ENCODE measurements at places on chromosomes 12 and 14.

GRCh38 chr14:88305528-88306322 is 17.3 kb downstream of the KCNK10 start:
- no peak for DNase-seq

DNA sequence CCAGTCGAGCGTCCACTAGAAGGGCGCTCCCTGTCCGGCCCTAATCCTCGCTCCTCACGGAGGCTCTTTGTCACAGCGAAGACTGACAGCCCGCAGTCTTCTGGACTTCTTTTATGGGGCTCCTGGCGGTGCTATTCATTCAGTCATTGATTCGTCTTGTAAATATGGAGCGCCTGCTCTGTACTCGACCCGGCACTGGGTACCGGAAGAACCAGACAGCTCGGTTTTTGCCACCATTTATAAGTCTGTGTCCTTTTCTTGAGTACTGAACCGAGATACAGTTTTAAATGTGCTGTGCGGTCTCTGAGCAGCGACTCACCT is 570 bp downstream of the DMAC2L start:
- no peak for DNase-seq

DNA sequence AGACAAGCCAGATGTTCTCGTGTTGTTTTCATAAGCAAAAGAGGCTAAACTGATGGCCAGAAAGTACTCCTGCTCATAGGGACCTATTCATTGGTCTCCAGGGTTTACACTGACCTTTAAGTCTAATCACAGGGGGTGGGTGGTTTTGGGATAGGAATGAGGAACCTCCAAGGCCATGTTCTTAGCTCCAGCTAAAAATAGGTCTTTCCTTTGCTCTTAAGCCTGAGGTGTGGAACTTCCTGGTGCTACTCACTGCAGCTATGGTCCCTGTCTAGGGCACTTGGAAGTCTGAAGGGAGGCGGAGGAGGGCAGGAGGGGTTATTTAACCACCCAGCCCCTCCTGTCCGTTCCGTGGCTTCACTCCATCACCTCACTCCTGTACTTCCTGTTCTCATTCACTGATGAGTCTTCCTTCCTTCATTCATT is 18.6 kb downstream of the GPRC5A start:
- DNase-seq: no peak

DNA sequence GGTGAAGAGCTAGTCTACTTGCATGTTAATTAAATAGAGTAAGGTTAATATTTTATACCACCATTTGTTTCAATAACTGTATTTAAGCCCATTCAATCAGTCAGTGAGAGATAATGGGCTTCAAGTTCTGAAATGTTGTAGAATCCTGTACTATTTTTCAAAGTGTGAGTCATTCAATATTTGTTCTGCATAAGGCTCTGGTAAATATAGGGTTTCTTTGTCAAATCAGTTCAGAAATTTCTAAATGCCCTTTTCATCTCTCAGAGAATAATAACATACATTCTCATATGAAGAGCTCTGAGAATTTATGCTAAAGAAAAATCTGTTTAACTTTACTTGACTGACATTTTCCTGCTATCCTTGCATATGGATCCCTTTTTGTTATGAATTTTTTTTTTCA is 493.3 kb downstream of the TMTC2 start:
- DNase-seq: no peak

DNA sequence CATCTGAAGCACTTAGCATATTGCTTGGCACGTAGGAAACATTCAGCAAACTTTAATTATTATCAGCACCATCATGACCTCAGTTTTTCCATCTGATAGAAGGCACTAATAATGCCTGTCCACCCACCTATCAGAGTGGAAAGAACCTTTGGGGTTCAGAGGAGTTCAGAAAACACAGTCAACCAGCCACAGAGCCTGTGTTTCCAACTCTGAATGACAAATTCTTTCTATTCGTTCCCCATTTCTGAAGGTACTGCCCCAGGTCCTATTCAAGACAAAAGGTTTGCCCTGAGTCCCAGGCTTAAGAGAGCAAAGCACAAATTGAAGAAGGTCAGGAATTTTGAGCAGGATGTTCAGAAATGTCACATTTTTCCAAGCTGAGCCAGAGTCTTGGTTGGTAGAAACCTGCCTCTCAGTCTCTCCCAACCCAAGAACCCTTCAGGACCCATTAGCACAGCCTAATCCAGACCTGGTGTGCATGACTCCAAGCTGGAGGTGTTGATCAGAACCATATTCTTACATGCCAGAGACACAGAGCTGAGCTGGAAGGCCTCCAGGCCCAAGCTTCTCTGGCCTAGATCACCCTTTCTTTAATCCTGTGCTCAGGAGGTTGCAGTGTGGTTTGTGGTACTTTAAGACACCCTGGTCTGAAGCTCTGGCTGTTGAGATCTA is 114.4 kb downstream of the TBX5 start:
- DNase-seq: no peak

- DNase-seq: no peak
Measured at GRCh38 chr12:13727707-13728195, 253.7 kb downstream of the GRIN2B start.

- no peak for DNase-seq
Measured at GRCh38 chr12:80053051-80053790, 46.1 kb upstream of the OTOGL start.

DNA sequence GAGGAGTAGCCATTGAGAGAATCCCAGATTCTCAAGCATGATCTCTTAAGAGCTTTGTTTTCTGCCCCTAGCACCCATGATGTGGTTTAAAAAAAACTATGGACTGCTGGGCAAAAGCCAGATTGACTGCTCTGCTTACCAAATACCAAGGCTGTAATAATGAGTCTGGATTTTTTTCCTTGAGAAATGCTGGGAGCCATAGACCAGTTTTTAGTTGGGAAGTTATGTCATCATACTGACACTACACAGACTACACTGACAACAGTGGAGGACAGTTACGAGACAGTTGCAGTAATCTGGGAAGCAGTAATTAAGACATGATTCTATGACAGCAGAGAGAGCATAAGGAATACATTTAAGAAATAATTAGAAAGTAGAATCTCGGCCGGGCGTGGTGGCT is 35.8 kb downstream of the SPATA7 start:
- no peak for DNase-seq

- no peak for DNase-seq
Measured at GRCh38 chr14:72864712-72865365, 29.1 kb downstream of the DPF3 start.

DNA sequence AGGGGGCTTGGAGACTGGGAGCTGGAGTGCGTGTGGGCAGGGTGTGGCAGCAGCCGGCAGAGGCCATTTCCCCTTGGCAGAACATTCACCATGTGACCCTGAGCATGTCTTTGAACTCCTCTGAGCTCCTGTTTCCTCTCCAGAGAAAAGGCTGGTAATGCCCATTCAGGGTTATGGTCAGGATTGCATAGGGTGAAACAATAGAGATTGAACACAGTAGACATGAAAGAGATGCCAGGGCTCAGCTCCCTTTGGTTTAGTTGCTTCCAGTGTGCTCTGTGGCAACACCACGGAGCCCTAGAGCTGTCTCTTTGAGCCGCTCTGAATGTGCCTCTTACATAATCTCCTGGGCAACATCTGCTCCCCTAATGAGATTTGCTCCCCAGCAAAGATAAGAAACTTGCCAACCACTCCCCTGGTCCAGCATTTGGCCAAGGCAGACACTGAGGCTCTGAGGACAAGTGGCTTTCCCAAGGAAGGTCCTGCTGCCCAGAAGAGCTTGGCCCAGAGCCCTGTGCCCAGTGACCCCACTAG is 4.6 kb downstream of the IFI27 start:
- no peak for DNase-seq

DNA sequence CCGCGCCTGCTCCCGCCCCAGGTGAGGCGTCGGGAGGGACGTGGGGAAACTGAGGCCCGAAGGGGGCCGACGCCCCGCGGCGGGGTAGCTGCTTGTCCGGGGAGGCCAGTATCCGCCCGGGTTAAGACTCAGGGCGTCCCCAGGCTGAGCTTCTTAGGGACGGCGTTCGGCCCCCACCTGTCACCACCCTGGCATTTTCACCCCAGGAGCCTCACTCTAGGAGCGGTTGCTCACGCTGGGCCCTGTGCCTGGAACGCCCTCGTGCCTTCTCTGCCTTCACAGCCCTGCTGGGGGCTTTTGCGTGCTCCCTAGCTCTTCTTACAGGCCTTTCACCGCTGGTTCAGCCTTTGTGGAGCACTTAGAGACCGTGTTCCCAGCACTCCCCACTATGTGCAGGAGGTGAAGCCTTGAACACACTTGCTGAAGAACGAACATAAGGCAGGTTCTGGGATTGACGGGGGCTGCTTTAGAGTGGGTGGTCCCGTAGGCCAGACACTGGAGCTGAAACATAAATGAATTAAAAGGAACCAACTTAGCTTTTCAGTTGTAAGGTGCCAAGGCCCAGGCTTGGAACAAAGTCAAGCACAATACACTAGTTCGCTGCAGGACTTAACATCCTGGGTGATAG is 601 bp downstream of the ZNF839 start:
- DNase-seq: no peak

DNA sequence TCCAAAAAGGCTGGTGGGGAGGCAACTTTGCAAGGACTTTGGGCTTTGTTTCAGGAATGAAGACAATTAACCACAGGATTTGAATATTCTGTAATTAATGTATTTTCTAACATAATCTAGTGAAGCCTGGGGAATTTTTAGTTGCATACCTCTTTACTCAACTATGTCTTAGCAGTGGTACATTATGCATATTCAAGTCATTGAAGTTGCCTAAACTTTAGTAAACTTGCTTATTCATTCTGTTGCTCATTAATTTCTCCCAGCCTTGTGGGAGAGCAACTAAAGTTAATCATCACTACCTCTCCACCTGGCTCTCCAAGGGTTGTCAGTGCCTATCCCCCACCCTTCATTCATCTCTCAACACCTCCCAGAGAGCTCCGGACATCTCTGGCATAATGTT is 54.2 kb downstream of the IFNG-AS1 start:
- DNase-seq: no peak

- DNase-seq: no peak
Measured at GRCh38 chr14:36238666-36239363, 62.3 kb upstream of the PTCSC3 start.

- no peak for DNase-seq
Measured at GRCh38 chr12:11524446-11524845, 125.0 kb upstream of the ETV6 start.

- DNase-seq: no peak
Measured at GRCh38 chr14:20194101-20194500, 3.4 kb downstream of the OR11G2 start.

GRCh38 chr14:46581036-46581671 is 70.4 kb downstream of the RPL10L start:
- DNase-seq: no peak

- no peak for DNase-seq
Measured at GRCh38 chr14:21308132-21308478, 28.2 kb downstream of the RPGRIP1 start.

DNA sequence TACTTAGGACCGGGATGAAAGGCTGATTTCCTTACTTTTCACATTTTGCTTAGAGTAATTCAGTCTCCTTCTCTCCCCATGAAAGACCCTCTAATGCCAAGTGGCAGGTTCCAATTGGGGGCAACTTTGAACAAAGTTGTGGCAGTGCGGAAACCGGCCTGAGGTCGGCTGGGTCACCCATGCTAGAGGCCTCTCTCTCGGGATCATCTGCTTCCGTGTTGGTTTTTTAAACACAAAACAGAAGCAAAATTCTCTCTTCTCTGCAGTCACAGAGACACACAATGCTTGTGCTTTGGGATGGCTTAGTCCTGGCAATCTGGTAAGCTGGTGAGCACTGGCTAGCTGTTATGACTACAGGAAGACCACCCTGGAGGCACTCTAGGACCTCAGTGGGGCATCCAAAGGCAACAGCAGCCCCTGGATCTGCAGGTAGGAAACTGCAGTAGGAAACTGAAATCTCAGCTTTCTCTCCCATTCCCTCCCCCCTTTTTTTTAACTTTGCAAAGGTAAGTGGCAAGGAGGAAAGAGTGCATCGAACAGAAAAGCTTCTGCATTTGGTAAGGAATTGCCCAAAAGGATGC is 102.1 kb downstream of the BCL11B start:
- no peak for DNase-seq

DNA sequence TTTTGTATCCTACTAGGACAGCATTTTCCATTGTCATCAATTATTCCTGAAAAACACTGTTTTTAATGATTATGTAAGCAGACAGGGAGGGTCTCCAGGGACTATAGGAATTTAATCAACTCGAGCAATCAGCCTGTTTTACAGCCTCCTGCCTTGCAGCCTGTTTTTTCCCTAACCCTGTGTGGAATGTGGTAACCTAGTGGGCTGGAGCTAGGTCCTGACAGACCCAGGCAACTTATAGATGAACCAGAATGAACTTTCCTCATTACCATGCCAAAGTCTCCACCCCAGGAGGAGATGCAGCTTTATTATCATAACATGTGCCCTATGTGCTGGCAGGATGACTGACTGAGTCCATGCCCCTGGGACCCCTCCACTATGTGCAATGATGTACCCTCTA is 375.1 kb downstream of the BMP4 start:
- DNase-seq: no peak

DNA sequence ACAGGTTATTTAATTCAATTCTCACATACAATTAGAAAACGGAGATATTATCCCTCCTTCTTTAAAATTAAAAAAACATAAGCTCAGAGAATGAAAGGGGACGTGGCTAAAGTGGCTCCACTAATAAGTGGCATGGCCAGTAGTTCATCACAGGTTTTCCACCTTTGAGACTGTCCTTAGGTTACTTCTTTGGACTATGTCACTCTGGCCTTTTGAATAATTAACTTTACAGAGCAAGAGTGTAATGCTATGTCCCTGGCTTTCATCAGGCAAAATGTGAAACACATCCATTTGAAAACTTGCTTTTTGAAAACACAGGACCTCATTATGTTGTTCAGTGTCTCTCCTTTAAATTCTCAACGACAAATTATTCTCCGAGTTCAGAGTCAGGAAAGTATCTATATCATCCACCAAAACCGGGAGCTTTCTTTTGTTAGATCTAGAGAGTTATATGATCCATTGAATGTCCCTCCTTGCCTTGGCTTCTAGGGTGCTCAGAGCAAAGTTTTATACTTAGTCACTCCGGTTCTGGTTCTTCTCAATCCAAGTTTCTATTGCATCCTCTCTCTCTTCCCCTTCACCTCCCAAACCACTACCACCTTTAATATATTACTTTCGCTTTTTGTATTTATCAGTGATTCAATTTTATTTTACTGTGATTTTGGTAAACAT is 43.0 kb upstream of the BTG1 start:
- no peak for DNase-seq

DNA sequence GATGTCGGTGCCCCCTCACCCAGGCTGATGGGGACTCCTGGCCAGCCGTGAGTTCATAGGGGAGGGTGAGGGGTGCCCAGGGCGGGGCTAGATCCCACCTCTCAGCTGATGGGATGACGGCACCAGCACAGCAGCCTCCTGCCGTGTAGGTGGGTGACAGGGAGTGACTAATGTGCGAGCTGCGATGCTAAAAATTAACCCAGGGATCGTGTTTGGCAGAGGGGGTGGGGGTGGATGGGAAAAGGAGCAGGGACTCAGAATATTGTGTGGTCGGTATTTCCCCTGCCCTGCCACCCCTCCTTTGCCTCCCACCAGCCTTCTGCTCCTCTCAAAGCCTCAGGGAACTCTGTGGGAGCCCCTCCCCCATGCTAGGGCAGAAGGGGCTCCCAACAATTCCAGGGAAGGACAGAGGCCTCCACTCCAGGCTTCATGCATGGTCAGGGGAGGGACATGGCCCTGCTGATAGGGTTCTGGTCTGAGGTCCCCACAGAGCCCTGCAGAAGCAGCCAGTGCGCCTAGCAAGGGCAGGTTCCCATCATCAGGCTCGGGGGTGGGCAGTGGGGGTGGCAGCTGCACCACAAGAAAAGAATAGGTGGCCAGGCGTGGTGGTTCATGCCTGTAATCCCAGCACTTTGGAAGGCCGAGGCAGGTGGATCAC is 12.5 kb downstream of the TAMALIN start:
- no peak for DNase-seq

- DNase-seq: no peak
Measured at GRCh38 chr12:127268706-127269425, 998.1 kb upstream of the TMEM132C start.

All from stimulated activated CD8-positive, alpha-beta memory T cell treated with anti-CD3 and anti-CD28 coated beads, Interleukin-4, amount 100 ng/mL, for 4 hours (primary cell).